ENCODE measurements at places on chromosomes 7 and 10.

DNA sequence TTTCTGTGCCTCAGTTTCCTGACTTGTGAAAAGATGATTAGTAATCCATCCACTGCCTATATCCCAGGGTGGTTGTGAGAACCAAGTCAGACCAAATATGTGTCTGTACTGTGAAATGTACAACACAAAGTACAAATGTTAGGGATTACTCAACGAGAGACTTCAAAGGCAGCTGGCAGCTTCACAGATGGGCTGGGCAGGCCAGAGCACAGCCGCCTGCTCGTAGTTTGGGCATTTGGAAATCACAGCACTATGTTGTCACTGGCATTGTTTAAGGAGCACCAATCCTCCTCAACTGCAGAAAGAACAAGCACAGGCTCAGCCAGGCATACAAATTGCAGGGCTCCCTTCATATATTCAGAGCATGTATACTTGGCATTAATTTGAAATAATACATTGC lies 64.5 kb upstream of the C10orf90 start:
- no peak for DNase-seq

- DNase-seq: no peak
Measured at GRCh38 chr10:5297466-5297865, 67.3 kb upstream of the UCN3 start.

DNA sequence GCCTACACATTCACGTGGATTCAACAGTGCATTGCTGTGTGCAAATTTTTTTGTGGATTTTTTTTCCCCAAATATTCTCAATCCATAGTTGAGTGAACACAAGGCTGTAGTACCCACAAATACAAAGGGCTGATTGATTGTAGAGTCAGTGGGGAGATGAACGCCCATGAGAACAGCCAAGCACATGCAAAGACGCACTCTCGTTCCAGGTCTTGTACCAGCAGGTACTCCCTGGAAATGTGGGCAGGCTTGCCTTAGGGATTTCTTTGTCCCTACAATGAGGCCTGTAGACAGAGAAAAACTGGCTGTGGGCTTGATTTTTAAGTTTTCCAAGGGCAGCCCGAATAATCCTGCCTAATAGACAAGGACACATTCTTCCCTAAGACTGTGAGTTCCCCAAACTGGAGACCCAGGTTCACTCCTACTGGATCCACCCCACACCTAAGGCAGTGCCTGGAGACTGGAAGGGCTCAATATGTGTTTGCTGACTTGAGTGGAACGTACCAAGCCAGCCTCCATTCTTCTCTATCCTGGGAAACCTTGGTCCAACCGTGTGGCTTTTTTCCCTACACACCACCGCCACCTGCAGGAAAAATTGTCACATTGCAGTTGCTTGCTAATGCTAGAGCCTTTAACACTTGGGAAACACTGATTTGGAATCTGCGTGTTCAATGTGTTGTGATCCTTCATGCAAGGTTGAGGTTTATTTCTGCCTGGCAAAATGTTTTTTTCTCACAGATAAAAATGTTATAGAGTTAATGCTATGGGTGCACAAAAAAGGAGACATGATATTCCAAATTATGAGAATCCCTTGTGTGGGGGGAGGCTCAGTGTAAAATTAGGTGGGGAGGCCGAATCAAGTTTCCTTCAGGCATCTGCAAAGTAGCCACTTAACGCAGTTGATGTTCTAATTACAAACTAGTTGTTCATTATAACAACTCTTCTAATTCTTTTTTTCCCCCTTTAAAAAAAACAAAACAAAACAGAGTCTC lies 49.3 kb downstream of the PPP1R17 start:
- peak; percentile 68 for DNase-seq

DNA sequence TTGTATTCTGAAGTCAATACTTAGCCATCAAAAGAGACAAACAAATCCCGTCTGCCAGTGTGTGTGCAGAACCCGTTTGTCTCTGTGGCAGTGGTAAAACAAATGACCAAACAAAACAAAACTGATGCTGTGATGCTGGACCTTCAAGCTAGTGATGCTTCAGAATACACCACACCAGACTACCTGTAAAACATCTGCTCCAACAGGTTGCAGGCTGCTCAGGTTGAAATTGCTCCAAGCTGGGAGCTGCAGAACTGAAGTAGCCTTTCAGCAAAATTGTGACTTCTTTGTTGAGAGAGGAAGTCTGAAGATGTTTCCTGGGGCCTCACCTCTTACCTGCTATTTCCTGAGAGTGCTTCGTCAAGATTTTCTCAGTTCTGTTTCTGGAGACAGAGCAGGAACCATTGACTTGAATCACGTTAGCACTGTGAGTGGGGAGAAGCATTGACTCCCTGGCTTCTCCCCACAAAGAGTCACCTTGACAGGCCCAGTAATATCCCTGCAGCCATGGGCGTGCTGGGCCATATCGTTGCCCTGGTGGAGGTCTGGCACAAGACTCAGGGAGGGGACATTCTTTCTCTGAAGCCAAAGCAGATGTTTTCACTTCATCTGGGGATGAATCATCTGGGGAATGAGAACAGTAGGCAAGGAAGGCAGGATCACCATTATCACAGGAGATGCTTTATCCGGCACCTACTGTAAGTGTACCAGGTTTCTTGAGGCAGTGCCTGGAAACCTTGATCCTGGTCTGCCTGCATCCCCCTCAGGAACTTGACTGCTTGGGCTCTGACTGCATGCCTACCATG lies 80.2 kb downstream of the RBM20 start:
- no peak for DNase-seq

DNA sequence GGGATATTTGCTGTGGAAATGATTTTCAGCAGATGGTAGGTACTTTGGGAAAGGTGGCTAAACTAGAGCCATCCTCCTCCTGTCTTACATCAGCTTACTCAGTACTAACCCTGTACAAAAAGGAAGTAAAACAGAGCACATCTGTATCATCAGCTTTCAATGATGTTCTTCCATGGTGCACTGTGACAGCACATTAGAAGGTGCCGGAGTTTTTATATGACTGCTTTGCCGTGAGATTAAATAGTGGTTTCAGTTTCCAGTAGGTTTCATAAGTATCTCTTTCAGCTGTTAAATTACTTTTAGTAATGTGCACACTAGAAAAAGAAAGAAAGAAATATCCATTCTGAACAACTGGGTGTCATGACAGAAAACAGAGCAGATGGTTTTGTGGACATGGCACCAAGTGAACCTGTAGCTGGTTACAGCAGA lies 86.5 kb downstream of the ARID5B start:
- DNase-seq: peak; percentile 56

- no peak for DNase-seq
Measured at GRCh38 chr10:103648636-103649532, 155.4 kb downstream of the NEURL1 start.

GRCh38 chr7:36023033-36023560 lies 130.0 kb upstream of the EEPD1 start:
- DNase-seq: no peak

GRCh38 chr10:84329986-84330651 lies 1.7 kb downstream of the CCSER2 start:
- DNase-seq: peak; percentile 50
